ENCODE measurements at places on chromosomes 2 and 18.

GRCh38 chr18:39259736-39260135 lies 1694.1 kb upstream of the CELF4 start:
- DNase-seq: no peak

DNA sequence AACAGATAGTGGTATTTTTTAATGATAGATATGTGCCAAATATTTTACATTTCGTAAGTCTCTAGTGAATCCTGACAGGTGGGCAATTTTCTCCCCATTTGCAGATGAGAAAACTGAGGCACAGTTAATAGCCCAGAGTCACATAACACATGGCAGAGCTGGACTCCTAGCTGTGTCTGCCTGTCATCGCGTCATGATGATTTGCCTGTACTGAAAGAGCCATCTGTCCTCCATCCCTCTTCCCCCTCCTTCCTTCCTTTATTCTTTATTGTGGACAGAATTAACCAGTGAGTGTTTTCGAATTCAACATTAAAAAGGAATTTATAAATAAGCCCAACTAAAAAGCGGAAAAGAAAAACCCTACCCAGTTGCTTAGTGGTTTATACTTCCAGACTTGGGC lies 3.2 kb downstream of the DNAJB2 start:
- DNase-seq: no peak

DNA sequence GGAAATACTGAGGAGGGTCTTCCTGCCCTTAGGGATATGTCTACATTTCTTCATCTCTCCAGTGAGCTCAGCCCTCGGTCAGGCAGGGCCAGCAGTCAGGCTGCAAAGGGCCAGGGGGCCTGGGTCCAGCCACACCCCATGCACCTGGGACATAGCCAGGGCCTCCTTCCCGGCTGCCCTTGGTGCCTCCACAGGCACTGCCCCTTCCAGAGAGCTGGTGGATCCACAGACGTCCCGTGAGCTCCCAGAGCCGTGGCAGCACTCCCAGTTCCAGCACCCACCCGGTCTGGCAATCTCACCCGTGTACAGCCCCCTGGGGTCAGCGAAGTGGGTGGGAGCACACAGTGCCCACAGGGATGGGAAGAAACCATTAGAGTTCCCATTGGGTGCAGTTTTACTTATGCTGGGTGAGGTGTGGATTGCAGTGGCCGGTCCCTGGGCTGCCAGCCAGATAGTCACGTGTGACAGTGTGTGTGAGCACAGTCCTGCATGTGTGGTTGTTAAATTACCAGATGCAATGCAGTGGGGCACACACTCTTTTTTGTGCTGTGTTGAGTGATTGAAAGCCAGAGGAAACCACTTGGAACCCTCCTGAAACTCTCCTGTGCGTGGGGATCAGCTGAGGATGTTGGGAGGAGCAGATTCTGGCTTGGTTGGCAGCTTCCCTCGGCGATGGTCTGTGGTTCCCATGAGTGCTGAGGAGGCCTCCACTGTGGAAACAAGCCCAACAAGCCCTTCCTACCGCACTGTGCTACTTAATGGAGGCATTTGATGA lies 131.0 kb downstream of the SNTG2 start:
- no peak for DNase-seq

DNA sequence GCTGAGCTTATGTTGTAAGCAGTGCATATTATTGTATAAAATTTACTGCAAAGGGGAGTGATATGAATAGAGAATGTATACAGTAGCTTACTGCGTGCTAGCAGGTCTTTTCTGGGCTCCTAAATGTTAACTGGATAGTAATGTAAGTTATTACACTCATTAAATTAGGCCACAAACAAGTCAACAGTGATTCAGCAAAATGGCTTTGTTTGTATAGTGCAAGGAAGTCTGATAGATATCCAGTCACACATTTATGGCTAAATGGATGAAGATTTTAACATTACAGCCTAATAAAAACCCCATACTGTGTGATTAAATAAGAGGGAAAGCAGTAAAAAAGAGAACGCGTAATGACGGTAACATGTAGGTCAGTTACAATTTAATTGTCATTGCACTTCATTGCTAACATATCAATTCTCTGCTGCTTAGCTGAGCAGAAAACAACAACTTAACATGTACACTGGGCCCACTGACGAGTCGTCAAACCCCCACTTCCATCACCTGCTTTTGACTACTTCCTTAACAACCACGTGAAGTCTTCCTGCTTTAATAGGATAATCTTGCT lies 665.0 kb upstream of the FANCL start:
- no peak for DNase-seq

DNA sequence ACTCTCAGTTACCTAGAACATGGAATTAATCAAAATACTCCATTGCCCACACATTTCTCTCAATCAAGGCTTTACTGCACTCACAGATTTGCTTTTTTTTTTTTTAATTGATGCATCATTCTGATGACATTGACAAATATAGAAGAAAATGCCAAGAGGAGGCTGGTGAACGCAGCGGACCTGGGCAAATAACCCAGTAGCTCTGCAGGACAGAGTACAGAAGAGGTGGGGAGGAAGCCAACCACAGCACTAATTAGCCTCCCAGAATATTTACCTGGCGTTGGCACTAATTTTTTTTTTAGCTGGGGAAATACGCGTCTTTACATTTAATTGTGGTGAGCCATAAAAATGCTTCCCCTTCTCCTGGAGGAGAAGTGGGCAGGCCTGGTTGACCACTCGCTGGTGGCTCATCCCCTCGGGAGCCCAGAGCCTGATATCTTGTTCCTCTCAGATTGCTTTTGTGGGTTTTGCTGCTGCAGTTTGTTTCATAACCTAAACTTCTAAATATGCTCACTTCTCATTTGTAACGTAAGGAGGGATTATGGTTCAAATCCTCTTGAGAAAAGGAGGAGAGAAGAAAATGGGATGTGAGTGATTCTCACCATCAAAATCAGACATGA lies 165.8 kb upstream of the EPB41L3 start:
- DNase-seq: no peak

DNA sequence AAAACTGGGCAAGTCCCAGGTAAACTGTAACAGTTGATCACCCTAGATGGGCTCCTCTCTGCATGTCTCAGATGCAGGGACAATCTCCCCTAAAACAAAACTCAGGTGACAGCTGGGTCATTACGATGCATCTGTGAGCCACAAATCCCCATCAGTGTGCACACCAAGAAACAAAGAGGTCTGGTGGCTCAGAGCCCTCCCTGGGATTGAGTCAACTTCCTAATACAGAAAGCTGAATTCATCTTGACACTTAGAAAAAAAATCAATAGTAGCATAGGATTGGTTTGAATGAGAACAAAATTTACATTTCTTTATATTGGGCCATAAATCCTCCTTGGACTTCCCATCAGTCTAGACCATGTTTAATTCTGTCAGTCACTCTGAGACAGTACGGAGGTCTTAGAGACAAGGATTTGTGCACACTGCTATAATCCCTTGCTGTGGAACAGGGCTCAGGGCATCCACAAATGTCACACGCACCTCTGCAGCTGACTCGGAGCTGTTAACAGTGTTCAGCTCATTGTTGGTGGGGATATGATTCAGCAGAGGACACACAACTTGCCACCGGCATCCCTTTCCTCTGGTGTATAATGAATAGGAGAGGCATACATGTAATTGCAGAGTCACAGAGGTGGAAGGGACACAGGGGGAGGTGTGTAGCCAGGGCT lies 44.5 kb upstream of the DAPL1 start:
- DNase-seq: no peak

DNA sequence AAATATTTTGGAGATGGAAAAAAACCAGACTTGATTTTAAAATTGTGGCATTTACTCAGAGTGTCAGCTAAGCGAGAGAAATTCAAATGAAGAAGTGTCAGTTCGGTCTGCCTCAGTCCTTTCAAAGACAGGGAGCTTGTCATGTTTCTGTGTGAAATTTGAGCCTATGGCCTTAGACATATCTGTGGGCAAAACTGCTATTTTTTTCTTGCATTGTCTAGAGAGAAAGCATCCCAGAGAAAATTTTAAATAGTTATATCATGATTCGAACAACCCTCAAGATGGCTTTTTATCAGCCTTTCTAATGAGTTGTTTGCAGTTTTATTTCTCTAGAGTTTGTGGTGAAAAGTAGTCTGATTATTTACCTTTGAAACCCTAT lies 50.2 kb upstream of the KCNE4 start:
- DNase-seq: no peak

- DNase-seq: no peak
These were observed 16.9 kb downstream of the SMCHD1 start for GRCh38 chr18:2672410-2672809.

DNA sequence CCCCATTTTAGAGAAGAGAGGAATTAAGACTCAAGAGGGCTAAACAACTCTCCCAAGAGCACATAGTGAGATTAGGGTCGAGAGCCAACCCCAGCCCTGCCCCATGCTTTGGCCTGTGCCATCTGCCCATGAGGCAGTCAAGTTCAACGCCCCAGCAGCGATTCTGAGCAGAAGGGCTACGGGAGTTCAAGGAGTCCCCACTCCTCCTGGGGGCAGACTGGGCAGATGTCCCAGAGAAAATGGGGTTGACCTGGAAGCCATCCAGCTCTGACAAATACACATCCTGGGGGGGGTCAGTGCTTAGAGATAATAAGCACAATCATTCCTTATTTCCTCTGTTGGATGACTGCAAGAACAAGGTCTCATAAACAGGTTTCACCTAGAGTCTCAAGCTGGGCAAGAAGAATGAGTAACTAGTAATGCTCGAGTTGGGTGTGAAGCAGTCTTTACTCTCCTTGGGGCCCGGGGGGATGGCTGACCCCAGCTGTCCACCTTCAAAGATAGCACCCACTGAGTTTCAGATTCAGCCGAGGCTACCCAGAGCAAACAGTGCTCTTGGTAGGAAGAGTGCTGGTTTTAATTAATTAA lies 716.4 kb downstream of the RNF144A start:
- no peak for DNase-seq

GRCh38 chr2:41916177-41916576 lies 131.6 kb upstream of the PKDCC start:
- no peak for DNase-seq

- DNase-seq: no peak
These were observed 43.6 kb downstream of the CYB5A start for GRCh38 chr18:74248189-74248588.

DNA sequence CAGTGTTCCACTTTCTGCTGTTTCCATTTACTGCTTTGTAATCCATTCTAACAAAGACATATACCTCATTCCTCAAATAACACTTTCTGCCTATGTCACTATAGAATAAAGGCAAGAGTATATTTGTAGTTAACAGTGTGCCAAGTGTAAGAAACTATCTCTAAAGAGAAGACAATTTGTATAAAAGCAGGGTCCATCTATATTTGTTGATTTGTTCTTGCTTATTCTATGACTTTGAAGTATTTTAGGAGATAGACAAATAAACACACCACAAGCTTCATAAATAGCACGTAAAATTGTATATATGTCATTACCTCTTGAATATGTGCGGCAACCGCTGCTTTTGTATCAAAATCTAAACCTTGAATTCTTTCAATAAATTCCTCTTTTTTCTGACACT lies 56.0 kb downstream of the CCDC88A start:
- DNase-seq: no peak

DNA sequence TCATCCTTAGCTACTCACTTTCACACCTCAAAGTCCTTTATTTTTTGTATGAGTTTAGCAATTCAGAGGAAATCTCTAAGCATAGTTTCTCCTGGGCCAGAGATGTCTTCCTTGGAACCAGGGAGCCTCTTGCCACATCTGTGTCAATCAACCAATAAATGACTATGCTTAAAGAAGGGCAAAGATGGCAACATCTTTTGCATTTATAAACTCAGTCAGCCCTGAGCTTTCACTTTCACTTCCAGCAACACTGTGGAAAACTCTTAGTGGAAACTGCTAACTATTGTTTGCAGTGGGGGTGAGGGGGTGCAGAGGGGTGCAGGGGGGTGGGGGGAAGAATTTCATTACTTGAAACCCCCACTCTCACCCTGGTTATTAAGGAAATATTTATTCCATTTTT lies 3.4 kb downstream of the ACVR1C start:
- no peak for DNase-seq

GRCh38 chr18:12679183-12679786 lies 21.4 kb upstream of the SPIRE1 start:
- no peak for DNase-seq

GRCh38 chr2:20584399-20585358 lies 66.2 kb downstream of the HS1BP3 start:
- DNase-seq: peak; percentile 54

GRCh38 chr2:104434318-104434792 lies 419.6 kb upstream of the POU3F3 start:
- DNase-seq: peak; percentile 37

DNA sequence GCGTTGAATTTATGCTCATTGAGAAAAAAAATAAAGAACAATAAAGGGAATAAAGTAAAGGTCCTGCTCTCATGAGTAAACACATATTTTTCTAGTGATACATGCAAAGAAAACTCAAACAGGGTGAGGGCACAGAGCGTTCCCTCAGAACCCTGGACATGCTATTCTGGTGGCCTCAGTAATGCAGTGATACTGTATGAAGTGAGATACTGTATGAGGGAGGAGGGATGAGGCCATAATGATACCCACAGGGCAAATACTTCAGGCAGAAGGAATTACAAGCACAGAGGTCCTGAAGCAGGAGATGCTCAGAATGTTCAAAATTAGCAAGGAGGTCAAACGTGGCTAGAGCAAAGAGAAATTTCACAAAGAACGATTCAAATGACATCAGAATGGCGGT lies 28.4 kb upstream of the RNU4ATAC start:
- no peak for DNase-seq

DNA sequence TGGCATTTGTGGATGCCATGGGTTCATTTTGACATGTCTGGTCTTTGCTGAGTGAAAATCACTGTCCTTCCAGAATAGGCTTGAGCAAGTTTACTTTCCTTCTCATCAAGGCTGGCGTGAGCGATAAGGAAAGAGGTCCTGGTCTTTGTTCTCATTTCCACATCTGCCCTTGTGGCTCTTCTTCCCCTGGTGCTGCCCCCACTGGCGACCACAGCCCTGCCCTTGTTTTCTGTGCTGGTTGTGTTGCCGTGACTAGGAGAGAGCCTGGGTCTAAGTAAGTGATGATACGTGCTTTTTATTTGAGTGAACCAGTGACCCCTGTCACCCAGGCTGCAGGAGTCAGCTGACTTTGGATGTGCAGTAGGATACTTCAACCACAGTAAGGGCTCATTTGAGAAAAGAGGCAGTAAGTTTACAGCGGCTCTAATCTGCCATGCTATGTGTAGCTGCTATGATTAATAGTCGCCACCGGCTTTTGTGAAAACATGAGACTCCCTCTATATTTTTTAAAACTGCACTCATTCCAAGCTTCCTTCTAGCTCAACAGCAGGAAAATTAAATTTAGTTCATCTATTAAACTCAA lies 441.7 kb downstream of the RNF144A start:
- no peak for DNase-seq

GRCh38 chr2:134815741-134816140 lies 22.7 kb upstream of the ACMSD start:
- no peak for DNase-seq
